ENCODE measurements at places on chromosomes 11 and 22.
A peak's percentile ranks its signal among the peaks of the same experiment; 100 is the strongest.

- DNase-seq = no peak
These were observed 47.6 kb upstream of the TEAD1 start for GRCh38 chr11:12626616-12627015.

- DNase-seq = no peak
These were observed 562 bp downstream of the ZBED4 start for GRCh38 chr22:49853981-49854831.

DNA sequence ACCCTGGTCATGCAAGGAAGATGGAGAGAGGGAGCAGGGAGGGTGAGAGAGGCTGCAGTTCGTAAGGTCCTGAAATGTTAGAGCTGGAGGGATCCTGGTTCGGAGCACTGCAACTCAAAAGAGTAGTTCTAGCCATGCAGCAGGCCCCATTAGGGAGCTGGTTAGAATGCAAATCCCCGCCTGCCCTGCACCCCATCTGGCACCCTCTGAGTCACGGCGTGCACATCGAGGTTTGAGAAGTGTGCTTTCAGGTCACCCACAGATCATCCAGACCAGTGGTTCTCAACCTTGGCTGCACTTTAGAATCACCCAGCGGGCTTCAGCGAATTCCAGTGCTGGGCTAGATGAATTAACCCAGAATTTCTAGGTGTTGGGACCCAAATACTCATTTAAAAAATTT, 48.2 kb downstream of the ST3GAL4 start:
- DNase-seq = no peak

DNA sequence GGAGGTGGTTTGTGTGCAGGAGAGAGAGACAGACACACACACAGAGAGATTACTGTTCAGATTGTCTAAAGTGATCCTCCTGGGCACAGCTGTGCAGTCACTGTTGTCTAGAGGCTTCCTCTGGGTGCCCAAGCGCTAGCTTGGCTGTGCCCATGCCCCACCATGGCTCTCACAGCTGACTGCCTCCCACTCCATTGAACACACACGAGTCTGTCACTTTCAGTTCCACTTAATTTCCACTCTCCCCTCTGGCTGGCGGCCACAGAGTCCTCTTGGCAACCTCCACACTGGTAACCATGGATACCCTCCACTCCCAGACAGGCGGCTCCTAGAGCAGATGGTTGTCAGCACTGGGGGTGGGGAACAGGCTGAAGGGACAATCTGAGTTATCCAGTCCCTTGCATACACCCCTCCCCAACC, 29.1 kb downstream of the MAP6 start:
- peak; percentile 22 for DNase-seq

GRCh38 chr11:119011476-119012053, 6.6 kb downstream of the RPS25 start:
- DNase-seq = no peak

GRCh38 chr11:77450227-77450626, 23.7 kb downstream of the PAK1 start:
- no peak for DNase-seq

GRCh38 chr11:114173843-114174242, 114.3 kb downstream of the ZBTB16 start:
- DNase-seq = no peak

DNA sequence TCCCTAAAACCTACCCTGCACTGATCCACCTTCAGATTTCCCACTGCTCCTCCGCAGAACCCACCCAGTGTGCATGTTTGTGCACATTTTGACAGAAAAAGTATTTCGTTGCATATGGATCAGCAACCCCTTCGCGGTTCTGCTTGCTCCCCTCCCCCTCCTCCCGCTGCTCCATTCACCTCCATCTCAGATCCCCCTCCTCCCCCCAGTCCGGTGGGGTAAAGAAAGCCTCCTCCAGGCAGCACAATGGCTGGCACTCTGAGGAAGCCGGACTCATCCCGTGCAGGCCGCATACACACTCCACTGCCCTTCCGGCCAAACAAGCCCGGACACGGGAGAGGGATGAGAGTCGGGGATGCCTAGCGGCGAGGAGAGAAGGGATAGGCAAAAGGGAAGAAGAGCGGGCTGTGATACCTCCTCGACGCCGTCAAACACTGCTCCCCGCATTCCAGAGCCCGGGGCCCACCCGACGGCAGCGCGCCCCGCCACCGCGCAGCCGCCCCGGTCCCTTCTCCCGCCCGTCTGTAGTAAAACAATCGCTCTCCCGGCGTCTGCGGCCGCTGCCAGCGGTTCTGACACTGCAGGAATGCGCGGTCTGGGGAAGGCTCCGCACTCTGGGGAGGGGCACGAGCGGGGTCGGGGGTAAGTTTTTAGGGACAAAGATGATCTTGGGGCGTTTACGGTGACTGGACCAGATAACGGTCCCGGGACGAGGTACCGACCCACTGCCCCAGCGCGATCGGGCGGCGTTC, 915 bp downstream of the FEZ1 start:
- DNase-seq = peak; percentile 67

GRCh38 chr22:24525416-24526037, 29.4 kb downstream of the GUCD1 start:
- no peak for DNase-seq

DNA sequence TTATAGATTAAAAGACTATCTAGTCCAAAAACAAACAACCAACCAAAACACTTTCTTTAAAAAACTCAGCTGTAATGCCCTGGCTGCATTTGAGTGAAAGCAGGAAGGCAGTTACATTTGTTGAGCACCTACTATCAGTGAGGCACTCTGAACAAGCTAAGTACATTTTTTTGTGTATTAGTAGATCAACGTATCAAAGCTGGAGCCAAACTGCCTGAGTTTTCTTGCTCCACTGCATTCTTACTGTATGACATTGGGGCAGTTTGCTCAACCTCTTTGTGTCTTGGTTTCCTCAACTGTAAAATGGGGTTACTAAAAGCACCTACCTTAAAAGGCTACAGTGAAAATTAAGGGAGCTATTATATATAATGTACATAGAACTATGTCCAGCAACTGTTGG, 22.0 kb downstream of the COA4 start:
- no peak for DNase-seq

- peak; percentile 88 for DNase-seq
These were observed at the start of gene MALAT1 for GRCh38 chr11:65498977-65499712. Gene MALAT1 (plus strand): TSS chr11:65499045.

DNA sequence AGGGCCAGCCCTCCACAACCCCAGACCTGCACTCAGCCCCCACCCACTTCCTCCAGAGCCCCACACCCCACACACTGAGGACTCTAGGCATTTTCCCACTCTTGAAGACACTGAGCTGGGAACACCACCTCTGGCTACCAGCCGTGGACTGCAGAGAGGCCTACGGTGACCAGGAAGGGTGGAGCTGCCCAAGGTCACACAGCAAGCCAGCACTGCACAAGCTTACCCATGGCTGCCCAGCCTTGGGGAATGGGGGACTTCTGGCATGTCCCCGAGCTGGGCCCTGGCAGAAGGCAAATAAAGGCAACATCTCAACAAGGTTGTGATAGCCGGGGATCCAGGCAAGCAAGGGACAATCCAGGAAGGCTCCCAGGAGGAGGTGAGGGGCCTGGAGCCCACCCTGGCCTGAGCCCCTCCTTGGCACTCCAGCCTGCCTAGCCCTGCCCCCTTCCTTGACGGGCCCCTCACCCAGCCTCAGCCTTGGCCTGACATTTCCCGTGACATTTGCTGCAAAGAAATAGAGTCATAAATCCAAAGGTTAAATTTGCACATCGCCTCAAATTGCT, 5.5 kb downstream of the RTN4R start:
- no peak for DNase-seq

GRCh38 chr22:43011079-43011478, 3.9 kb downstream of the PACSIN2 start:
- DNase-seq = no peak

- DNase-seq = no peak
These were observed 6.2 kb upstream of the PLXNB2 start for GRCh38 chr22:50313600-50313999.

GRCh38 chr11:67048515-67049130, 8.0 kb upstream of the RHOD start:
- no peak for DNase-seq

All from C1 segment of cervical spinal cord (tissue), 14 donors.